Hepatocyte (in vitro differentiated cells): ENCODE measurements at places on chromosomes 7 and 10. TPM values are rescaled to one million over a fixed set of nuclear protein-coding genes. Genes with fewer than 3 reads are reported as not detected.

- no peak overlapping the region for H3K4me3 ChIP-seq
- H3K27ac ChIP-seq: no peak overlapping the region
- no peaks in the 10 kb centered on the region for H3K27me3 ChIP-seq
- peaks cover 14% of the 10 kb centered on the region for H3K4me1 ChIP-seq
- no peak for DNase-seq
Measured at GRCh38 chr10:96289218-96289910, 14.9 kb upstream of the DNTT start.

Gene KIF11
- 7.9 and 9.2 TPM in 2 replicates for total RNA-seq

Gene SFTPA1
- not detected in 2 replicates for total RNA-seq

Gene TYW1B
- total RNA-seq: 1.9 TPM in 2 replicates

Gene CHN2
- 8.7 and 20.7 TPM in 2 replicates for total RNA-seq

Gene TEX36
- not detected in 2 replicates for total RNA-seq

DNA sequence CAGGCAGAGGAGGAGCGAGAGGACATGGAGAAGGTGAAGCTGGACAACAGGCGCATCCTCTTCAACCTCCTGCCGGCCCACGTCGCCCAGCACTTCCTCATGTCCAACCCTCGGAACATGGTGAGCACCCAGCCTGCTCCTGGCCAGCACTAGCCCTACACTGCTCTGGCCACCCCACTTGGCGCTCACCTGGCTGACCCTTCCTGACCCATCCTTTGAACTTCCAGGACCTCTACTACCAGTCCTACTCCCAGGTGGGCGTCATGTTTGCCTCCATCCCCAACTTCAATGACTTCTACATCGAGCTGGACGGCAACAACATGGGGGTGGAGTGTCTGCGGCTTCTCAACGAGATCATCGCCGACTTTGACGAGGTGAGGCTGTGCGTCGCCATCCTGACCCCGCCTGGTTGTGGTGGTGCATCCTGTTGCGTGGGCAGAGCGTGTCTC, 129.2 kb downstream of the ADCY1 start:
- H3K27me3 ChIP-seq: no peaks in the 10 kb centered on the region
- H3K4me1 ChIP-seq: no peaks in the 10 kb centered on the region
- no peak overlapping the region for H3K4me3 ChIP-seq
- H3K27ac ChIP-seq: no peak overlapping the region
- no peak for DNase-seq

Gene PRSS37
- not detected in 2 replicates for total RNA-seq

DNA sequence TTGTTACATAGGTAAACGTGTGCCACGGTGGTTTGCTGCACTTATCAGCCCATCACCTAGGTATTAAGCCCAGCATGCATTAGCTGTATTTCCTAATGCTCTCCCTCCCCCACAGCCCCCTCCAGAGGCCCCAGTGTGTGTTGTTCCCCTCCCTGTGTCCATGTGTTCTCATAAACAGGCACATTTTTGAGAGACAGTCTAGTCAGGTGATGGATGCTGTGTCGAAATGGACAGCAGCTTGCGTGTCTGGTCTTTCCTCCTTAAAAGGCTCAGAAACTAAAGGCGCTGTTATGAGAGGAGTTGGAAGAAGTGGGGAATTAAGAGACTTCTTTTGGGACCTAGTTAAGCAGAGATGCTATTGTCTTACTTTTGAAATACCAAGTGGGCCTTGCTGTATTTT, 296.0 kb downstream of the BBS9 start:
- H3K27ac ChIP-seq: peak overlapping the region; percentile 57
- H3K36me3 ChIP-seq: no peaks in the 10 kb centered on the region
- H3K4me1 ChIP-seq: peaks cover 12% of the 10 kb centered on the region
- no peaks in the 10 kb centered on the region for H3K27me3 ChIP-seq

GRCh38 chr7:90777041-90777440, 180.9 kb downstream of the CDK14 start:
- peak overlapping the region; percentile 2 for H3K27ac ChIP-seq
- no peak for DNase-seq
- no peak overlapping the region for H3K4me3 ChIP-seq
- H3K36me3 ChIP-seq: no peaks in the 10 kb centered on the region

Gene CNPY1
- not detected in 2 replicates for total RNA-seq

Gene ITPRID1
- total RNA-seq: 0.36 TPM in 1 of 2 replicates, not detected in the other

DNA sequence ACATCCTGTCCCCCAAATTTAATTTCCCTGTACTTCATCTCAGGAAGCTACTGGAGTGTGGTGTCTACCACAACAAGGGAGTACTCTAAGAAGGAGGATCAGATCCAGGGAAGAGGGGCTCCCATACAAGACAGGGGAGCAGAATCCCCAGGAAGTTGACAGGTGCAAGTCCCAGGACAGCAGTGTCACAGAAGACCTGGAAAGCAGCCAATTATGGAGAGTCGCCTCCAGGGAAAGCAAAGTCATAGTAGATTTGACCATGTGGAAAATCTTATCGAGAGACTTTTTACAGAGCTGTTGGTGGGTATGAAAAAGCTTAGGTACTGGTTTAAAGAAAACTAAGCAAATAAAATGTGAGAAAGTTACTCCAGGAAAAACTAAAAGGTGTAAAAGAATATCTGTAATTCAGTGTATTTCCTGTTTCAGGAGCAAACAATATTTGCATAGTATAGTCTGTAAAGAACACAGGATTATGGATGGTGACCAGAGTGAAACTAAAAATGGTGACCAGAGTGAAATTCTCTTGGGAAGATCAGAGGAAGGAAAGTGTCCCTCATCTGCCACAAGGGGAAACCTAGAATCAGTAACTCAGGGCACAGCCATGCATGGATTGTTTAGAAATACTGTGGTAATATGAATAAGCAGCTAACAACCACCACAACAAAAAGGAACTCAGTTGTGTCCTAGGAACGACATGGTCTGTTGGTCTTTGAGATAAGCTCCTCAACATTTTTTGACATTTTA, 44.5 kb downstream of the LANCL2 start:
- peak; percentile 35 for DNase-seq
- H3K4me1 ChIP-seq: no peaks in the 10 kb centered on the region
- H3K36me3 ChIP-seq: no peaks in the 10 kb centered on the region
- H3K27me3 ChIP-seq: no peaks in the 10 kb centered on the region

DNA sequence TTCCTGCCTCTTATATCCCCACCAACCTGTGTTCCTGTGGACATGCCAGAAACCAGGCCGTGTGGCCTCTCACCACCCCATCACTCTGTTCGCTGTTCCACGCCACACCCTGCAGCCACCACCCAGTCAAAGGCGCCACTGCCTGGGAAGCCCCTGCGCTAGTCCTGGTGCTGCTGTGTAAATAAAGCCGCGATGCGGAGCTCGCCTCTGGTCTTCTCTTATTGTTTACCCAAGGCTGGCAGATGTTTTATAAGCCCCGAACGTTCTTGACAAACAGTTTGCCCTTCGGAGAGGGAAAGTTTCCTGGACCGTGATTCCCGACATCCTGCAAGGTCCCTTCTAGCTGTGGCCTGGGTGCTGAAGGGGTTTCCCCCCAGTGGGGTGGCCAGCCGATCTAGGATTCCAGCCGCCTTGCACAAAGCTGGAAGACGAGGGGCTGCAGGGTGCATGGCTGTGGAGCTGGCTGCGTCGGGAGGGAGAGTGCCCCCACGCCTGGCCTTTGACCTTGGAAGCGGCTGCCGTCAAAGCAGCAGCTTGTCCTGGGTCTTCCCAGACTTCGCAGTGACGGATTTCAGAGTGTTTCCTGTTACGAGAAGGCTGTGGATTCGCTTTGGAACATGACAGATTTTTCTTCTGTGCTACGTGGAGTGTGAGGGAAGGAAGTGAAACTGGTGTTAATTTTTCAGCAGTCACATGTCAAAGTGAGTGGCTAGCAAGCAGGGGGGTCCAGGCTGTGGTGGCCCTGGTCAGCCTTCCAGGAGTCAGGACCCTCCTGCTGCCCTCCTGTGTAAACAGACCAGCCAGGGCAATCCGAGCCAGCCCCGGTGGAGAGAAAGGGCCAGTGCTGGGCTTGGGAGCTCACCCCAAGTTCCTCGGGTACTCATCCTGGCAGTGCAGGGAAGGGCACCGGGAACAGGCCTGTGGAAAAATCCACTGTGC, 61.6 kb downstream of the LHPP start:
- H3K4me1 ChIP-seq: peaks cover 12% of the 10 kb centered on the region
- H3K27me3 ChIP-seq: no peaks in the 10 kb centered on the region
- H3K27ac ChIP-seq: peak overlapping the region; percentile 59

GRCh38 chr7:16320099-16320660, 101.2 kb downstream of the CRPPA start:
- no peak for DNase-seq
- no peaks in the 10 kb centered on the region for H3K36me3 ChIP-seq
- no peaks in the 10 kb centered on the region for H3K4me1 ChIP-seq
- no peaks in the 10 kb centered on the region for H3K27me3 ChIP-seq

DNA sequence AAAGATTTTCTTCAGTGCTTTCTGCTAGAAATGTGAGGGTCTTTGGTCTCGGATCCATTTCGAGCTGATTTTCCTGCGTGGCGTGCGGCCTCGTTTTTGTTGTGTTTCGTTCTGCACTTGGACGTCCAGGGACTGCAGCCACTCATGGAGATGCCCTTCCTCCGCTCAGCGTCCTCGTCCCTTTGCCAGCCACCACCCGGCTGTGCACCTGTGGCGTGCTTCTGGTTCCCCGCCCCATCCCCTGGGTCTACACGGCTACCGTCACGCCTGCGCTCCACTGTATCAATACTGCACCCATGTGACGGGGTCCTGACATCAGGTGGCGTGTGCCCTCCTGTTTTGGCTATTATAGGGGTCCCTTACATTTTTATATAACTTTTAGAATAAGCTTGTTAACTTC, 42.7 kb upstream of the NKX6-2 start:
- H3K4me1 ChIP-seq: no peaks in the 10 kb centered on the region
- H3K4me3 ChIP-seq: no peak overlapping the region
- H3K27me3 ChIP-seq: peaks cover 21% of the 10 kb centered on the region
- H3K36me3 ChIP-seq: no peaks in the 10 kb centered on the region

DNA sequence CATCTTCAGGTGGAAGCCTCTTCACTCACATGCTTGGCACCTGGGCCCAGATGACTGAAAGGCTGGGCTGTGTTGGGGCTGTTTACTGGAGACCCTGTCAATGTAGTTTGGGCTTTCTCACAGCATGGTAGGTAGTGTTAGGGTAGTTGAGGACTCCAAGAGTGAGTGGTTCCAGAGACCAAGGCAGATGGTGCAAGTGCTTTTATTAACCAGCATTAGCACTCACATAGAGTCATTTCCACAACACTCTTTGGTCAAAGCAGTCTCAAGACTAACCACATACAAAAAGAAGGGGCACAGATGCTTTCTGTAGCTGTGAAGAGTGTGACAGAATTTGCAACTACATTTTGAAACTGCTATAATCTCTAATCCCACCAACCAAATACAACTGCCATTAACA, 135.0 kb downstream of the RTKN2 start:
- H3K4me3 ChIP-seq: no peak overlapping the region
- H3K27me3 ChIP-seq: no peaks in the 10 kb centered on the region
- H3K4me1 ChIP-seq: no peaks in the 10 kb centered on the region

GRCh38 chr7:133314084-133314483, 61.2 kb downstream of the EXOC4 start:
- H3K4me3 ChIP-seq: no peak overlapping the region
- no peaks in the 10 kb centered on the region for H3K27me3 ChIP-seq
- H3K36me3 ChIP-seq: no peaks in the 10 kb centered on the region
- no peak overlapping the region for H3K27ac ChIP-seq
- no peaks in the 10 kb centered on the region for H3K4me1 ChIP-seq

Gene GPR146
- 5.2 and 6.5 TPM in 2 replicates for total RNA-seq

DNA sequence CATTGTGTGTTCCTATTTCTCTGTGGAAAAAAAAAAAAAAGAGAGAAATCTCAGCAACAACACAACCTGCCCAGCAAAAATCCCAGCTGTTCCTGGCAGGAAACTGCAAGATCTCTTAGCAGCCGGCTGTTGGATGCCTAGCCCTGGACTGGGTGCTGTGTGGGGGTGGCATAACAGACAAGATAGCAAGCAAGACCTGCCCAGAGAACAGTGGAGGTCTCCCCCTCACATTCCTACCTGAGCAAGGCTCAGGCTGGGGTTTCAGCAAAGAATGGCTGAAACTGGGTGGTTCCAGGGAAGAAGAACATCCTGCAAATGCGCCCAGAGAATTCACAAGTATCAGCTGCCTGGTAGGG, 248.8 kb upstream of the ZMIZ1 start:
- DNase-seq: no peak
- no peaks in the 10 kb centered on the region for H3K4me1 ChIP-seq
- no peak overlapping the region for H3K27ac ChIP-seq
- H3K27me3 ChIP-seq: no peaks in the 10 kb centered on the region
- H3K36me3 ChIP-seq: no peaks in the 10 kb centered on the region

DNA sequence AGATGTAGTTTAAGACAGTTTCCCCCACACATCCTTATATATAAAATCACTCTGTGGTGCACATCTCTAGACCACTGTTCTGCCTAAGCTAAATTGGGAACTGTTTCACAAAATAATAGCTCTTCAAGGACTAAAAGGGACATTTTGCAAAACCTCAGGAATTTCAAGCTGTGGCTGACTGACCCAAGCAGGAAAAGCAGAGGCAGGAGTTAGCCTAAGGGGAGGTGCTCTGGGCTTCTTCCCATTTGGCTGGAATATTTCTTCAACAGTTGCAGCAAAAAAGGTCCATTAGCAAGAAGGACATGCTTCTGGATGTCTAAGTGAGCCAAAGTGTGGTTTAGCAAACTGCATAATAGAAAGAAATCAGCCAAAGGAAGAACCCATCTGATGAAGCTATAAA, 551.2 kb upstream of the ANKRD30A start:
- H3K4me3 ChIP-seq: no peak overlapping the region
- H3K27me3 ChIP-seq: no peaks in the 10 kb centered on the region
- H3K4me1 ChIP-seq: no peaks in the 10 kb centered on the region
- no peak overlapping the region for H3K27ac ChIP-seq
- no peaks in the 10 kb centered on the region for H3K36me3 ChIP-seq
- no peak for DNase-seq

- no peaks in the 10 kb centered on the region for H3K27me3 ChIP-seq
Measured at GRCh38 chr10:8279598-8279997, 225.1 kb downstream of the GATA3 start.

GRCh38 chr10:14550471-14550981, 219.8 kb upstream of the FRMD4A start:
- peak overlapping the region; percentile 82 for H3K27ac ChIP-seq
- no peak overlapping the region for H3K4me3 ChIP-seq
- H3K4me1 ChIP-seq: peaks cover 42% of the 10 kb centered on the region
- H3K27me3 ChIP-seq: no peaks in the 10 kb centered on the region
- DNase-seq: peak; percentile 86

DNA sequence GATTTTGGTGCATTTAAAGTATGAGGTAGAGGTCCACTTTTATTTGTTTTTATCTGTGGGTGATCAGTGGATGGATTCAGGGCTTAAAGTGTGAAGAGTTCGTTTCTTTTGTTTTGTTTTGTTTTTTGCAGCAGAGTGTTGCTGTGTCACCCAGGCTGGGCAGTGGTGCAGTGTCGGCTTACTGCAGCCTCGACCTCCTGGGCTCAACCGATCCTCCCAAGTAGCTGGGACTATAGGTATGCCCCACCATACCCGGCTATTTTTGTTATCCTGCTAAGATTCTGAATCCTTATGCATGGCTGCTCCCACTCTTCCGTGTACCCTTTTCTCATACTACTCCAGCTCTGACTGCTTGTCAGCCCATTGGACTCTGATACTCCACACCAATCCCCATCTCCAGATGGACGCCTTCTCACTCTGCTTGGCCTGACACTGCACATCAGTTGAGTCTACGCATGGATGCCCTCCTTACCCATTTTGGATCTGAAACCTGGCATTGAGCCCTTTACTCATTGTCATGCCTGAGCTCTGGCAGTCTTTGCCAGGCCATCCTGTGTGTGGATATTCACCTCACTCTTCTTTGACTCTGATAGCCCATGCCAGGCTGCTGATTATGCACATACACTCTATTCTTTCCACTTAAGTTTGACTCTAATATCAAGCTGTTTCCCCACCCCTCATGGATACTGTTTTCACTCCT, 119.5 kb downstream of the CCSER2 start:
- no peaks in the 10 kb centered on the region for H3K4me1 ChIP-seq
- no peaks in the 10 kb centered on the region for H3K36me3 ChIP-seq
- DNase-seq: no peak
- H3K4me3 ChIP-seq: no peak overlapping the region
- H3K27ac ChIP-seq: no peak overlapping the region
- no peaks in the 10 kb centered on the region for H3K27me3 ChIP-seq

Gene ARHGEF5
- total RNA-seq: 16.9 and 24.2 TPM in 2 replicates
